ENCODE measurements at places on chromosomes 3 and 15. TPM values are rescaled to one million over a fixed set of nuclear protein-coding genes. Genes with fewer than 3 reads are reported as not detected.

GRCh38 chr3:1131166-1131565 is 38.3 kb downstream of the CNTN6 start:
- DNase-seq = no peak

GRCh38 chr15:98009971-98010370 is 49.5 kb downstream of the ARRDC4 start:
- DNase-seq = no peak

GRCh38 chr3:132880986-132881385 is 157.2 kb upstream of the TMEM108 start:
- no peak for DNase-seq

GRCh38 chr3:118088696-118089095 is 946.0 kb downstream of the IGSF11 start:
- DNase-seq = no peak

DNA sequence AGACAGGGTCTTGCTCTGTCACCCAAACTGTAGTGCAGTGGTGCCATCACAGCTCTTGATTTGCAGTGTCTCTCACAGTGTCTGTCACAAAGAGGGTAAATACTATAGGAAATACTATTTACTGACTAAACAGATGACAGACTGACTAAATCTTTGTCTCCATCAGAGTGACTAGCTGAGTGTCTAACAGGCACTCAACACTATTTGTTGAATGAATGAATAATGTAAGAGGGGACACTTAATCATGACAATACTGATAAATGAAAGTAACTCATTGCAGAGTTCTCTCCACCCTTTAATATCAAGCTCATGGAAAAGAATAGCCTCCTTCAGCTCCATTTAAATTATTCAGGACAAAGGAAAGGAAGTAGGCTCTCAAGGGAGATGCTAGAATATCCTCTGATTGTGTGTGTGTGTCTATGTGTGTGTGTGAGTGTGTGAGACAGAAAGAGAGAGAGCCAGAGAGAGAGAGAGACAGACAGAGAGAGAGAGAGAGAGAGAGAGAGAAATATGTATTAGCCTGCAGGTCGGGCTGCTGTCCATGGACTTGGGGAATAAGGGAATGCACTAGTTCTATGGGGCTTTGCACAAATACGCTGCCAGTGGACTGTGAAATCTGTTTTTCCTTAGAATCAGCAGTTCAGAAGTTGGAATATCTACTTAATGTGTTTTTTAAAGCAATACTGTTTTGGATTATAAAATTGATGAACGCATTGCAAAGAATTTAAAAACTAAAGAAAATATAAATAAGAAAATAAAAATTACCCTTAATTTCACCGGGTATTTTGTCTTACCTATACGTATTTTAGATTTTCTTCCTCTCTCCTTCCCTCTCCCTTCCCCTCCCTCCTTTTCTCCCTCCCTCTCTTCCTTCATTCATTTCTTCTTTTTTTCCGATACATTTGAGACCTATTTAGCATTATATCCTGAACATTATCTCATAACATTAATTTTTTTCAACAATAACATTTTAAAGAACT is 132.9 kb upstream of the LRIG1 start:
- DNase-seq = no peak

- peak; percentile 49 for DNase-seq
Observed at GRCh38 chr3:127396473-127396872, 108.6 kb upstream of the PRR20G start.

- no peak for DNase-seq
Observed at GRCh38 chr3:106176734-106177133, 307.9 kb upstream of the CBLB start.

DNA sequence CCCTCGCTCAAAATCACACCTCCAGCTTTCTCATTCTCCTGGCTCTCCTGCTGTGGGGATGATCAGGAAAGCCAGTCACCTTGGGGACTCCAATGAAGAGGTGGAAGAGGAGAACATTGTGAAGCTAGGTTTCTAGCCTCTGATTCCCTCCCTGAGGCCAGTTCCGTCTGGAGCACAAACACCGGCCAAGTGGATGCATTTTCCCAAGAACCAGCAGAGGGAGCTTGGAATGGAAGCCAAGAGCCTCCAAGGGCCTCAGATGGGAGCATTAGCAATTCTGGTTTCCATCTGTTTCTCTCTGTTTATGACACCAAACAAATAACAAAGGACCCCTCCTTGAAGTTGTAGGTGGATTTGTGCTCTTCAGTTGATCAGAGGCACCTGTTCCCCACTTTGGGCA is 40.6 kb upstream of the NMNAT3 start:
- DNase-seq = no peak

DNA sequence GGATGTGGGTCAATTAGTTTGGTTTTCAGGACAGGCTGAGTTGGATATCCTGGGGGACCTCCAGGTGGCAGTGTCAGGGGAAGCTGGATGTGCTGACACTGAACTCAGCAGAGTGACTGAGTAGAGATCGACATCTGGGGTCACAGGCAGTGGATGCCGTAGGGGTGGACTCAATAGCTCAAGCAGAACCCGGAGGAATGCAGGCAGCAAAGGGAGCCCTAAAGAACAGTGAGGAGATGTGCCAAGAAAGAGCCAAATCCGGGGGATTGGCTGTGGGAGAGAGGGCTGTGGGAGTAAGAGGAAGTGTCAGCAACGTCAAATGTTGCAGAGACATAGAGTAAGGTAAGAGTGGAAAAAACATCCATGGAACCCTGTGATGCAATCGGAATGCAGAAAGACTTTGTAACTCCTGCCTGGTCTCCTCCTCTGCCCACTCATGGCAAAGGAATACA is 11.6 kb downstream of the CCR5AS start:
- DNase-seq = no peak

GRCh38 chr3:188734395-188734794 is 437.4 kb upstream of the TPRG1 start:
- no peak for DNase-seq

DNA sequence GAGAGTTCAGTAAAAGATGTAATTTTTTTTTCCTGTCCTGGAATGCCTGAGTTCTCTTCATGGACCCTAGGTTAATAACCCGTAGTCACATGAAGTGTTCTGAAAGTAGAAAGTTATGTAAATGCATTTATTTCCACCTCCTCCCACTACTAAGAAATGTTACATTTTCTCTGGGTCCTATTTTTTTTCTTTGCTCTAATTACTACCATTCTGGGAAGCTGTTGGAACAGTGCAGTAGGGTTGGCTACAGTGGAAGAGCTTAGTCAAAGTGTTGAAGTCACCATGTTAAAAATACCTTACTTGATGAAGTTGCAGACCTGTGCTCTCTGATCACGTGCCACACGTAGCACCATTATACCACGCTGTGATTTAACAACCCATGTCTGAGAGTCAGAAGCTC is 153.8 kb upstream of the TSC22D2 start:
- no peak for DNase-seq

- no peak for DNase-seq
Observed at GRCh38 chr3:153572165-153572564, 410.1 kb downstream of the RAP2B start.

DNA sequence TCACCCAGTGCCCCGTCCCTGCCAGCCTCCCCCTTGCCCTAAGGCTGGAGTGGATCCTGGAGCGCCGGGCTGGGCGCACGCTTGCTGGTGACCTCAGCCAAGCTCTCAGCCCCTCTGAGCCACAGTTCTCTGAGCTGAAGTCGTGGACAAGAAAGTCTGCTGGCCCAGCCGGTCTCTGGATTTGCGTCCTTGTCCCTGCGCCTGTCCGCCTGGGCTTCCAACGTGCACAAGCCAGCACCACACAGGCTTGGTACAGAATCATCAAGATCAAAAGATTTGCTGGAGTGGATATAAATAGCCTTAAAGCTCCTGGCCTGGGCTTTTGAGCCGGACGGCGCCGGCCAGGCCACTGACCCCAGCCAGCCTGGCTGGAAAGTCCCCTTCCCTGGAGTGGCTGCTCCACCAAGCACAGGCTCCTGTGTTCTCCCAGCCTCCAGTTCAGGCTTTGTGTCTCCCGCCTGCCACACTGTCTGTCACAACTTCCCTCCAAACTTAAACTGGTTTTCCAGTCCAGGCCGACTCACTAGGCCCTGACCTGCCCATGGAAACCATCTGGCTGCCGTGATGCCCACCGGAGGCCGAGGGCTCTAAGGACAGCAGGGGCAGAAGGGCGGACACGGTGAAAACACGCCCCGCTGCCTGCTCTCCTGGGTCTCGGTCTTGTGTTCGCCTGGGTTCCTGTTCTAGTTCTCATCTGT is 156.2 kb downstream of the NUP210 start:
- DNase-seq = peak; percentile 64

The GPR149 gene
- polyA plus RNA-seq = not detected

The NR1I2 gene
- polyA plus RNA-seq = 0.26 TPM

The MST1R gene
- 2.8 TPM for polyA plus RNA-seq

The ANKUB1 gene
- not detected for polyA plus RNA-seq

The PPP1R14D gene
- not detected for polyA plus RNA-seq

The C3orf70 gene
- 0.49 TPM for polyA plus RNA-seq

The ADAMTS7 gene
- polyA plus RNA-seq = 8.4 TPM
